ENCODE measurements at places on chromosomes 4 and X. TPM values are rescaled to one million over a fixed set of nuclear protein-coding genes. Genes with fewer than 3 reads are reported as not detected.
A peak's percentile ranks its signal among the peaks of the same experiment; 100 is the strongest.

DNA sequence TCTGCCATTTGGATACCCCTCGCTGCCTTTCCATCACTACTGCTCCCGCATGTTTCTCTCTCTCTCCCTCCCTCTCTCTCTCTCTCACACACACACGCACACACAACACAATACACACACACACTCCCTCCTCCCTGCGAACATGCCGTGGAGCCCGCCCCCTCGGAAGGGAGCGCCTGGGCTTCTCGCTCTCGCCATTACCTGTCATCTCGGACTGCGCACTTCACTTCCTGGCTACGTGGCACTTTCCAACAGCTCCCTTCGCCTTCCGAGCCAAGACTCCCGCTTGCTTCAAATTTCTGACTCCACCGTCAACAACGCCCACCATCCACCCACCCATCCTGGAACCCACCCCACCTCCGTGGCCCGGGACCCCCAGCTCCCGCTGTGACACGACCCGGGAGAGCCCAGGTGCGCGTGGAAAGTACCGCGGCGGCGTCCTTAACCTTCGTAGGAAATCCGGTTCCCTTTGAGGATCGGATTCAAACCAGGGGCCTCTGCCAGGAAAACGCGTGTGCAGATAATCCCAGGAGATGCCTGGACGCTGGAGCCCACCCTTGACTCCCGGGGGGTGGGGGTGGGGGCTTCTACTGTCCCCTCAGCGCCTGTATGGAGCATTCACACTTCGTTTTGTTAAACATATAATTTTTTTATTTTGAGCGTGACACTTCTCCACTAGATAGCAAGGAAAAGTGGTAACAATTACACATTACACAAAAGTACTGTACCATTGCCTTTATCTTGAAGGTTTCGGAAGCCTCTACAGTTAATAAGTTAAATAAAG is 12.5 kb downstream of the ARX start:
- no peak for DNase-seq

The FREM3 gene
- total RNA-seq, result not detected

DNA sequence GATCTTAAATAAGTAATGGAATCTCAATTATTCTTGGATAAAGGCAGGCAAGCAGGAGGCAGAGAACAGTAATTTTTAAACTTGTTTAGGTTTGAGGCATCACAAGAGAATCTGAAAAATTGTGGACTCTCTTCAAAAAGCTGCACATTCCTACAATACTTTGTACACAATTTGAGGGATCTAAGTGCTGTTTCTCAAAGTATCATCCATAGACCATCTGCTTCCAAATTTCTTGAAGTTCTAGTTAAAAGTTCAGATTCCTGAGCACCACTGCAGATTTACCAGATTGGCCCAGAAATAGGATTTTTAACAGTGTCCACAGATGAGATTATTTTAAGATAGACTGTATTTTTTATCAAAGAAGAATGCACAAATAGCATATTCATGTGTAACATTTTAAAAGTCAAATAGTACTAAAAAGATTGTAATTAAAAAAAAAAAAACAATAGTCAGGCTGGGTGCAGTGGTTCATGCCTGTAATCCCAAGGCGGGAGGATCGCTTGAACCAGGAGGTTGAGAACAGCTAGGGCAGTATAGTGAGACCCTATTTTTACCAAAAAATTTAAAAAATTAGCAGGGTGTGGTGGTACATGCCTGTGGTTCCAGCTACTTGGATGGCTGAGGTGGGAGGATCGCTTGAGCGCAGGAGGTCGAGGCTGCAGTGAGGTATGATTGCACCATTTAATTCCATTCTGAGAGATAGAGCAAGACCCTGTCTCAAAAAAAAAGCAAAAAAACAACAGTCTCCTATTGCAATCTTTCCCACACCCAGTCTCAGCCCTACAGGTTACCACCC is 14.2 kb upstream of the FNIP2 start:
- DNase-seq, result no peak

DNA sequence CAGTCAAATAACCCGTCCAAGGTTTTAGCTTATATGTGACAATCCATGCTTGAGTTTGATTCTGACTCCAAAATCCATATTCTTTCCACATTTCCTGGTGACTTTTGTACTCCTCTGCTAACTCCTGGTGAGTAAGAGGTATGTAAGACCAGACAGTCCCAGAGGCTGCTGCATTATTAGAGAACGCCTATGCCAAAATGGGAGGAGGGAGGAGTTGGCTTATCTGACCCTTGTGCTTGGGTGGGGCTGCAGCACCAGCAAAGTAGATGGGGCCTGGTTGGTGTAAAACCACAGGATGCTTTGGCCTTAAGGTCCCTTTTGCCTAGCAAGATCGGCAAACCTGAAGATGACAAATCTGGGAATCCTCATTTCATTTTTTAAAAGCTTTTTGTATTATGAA is 9.1 kb upstream of the RNF212 start:
- DNase-seq, result no peak

The MAGEA9B gene
- not detected for total RNA-seq

GRCh38 chrX:69238114-69238886 is 73.0 kb upstream of the PJA1 start:
- no peak for DNase-seq

GRCh38 chrX:13345037-13345436 is 25.2 kb upstream of the ATXN3L start:
- DNase-seq, result no peak

- DNase-seq, result peak; percentile 23
These were observed 72.5 kb upstream of the EMCN start for GRCh38 chr4:100590325-100590724.

DNA sequence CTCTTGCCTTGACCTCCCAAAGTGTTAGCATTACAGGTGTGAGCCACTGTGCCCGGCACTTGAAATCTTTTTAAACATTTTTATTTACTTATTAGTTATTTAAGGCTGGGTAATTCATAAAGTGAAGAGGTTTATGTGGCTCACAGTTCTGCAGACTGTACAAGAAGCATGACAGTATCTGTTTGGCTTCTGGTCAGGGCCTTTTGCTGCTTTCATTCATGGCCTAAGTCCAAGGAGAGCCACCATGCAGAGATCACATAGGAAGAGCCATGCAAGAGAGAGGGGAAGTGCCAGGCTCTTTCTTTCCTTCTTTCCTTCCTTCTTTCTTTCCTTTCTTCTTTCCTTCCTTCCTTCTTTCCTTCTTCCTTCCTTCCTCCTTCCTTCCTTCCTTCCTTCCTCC is 10.2 kb upstream of the GPKOW start:
- no peak for DNase-seq

The SPIN2A gene
- total RNA-seq, result 0.33 TPM

- DNase-seq, result no peak
These were observed 636 bp upstream of the TIMM8A start for GRCh38 chrX:101349193-101349562.

- DNase-seq, result no peak
These were observed 33.4 kb downstream of the CYTL1 start for GRCh38 chr4:4985844-4986243.

GRCh38 chr4:16263056-16263455 is 36.8 kb upstream of the TAPT1 start:
- DNase-seq, result no peak

GRCh38 chr4:924107-925096 is 7.7 kb downstream of the GAK start:
- peak; percentile 59 for DNase-seq

DNA sequence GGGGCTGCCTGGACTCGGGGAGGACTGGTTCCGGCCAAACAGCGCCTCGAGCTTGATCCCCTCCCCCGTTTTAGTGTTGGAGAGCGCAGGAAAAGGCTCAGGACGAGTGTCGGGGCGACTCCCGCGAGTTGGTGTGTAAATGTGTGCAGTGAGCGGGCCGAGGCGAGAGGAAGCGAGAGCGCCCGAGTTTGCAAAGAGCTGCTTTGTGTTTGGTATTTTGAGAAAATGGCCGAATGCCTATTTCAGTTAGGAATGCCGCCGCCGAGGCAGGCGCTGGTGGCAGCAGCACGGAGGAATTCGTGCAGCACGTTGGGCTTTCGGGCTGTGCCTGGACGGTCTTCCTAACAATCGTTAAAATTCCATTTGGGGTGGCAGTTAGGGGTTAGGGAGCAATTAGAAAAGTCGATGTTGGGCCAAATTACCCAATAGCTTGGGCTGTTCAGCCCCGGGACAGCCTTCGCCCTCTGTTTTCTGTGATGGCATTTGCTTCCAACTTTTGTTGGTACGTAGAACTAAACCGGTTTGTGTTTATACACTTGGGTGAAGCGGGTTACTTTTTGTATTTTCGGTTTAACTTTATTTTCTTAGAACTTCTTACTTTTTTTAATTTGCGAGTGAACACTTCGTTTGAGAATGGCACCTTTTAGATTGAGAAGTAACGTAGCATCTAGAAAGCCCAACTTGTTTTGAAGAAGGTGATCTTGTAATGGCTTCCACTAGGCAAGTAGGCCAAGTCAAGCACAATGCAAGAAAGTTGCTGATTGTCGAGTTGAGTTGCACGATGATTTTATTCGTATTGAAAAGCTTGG is 1.6 kb downstream of the REST start:
- DNase-seq, result peak; percentile 62

- DNase-seq, result no peak
These were observed 359.3 kb downstream of the GRXCR1 start for GRCh38 chr4:43251841-43252240.

The LDOC1 gene
- 4.8 TPM for total RNA-seq

- no peak for DNase-seq
These were observed at the start of gene SORCS2 for GRCh38 chr4:7192252-7193029. SORCS2 (plus strand) TSS chr4:7192538.

The NUP62CL gene
- total RNA-seq, result 3.8 TPM

DNA sequence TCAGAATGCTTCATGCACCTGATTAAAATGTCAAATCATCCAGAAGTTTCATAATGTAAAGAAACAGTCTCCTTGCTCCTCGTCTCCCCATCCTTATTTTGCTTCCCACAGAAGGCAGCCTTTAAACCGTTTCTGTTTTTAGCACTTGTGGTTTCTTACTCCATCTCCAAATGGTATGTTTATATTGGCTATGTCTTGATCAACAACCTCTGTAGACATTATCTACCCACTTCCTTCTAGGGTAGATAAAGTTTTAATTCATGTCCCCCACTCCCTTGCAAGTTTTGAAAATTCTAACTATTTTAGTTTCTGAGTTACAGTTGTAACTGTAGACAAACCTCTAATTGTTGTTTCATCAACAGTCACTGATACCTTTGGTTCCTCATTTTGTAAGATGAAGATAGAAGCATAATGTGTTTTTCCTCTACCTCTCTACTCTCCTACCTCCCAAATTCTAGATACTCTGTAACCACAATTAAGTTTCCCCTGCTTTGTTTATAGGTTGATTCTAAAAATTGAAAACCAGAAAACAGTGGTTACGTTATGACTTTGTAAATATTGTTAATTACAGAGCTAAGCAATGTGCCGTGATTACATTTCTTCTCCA is 291.7 kb upstream of the GATB start:
- DNase-seq, result no peak

The CLDN2 gene
- not detected for total RNA-seq

- no peak for DNase-seq
These were observed 695.7 kb upstream of the AGA start for GRCh38 chr4:178137732-178138471.

The HS3ST1 gene
- 5.2 TPM for total RNA-seq

GRCh38 chrX:137286423-137286822 is 252.6 kb upstream of the GPR101 start:
- no peak for DNase-seq
